Inflammatory macrophage treated with lipopolysaccharide for 1 hour (primary cell): ENCODE measurements at places on chromosomes 2 and 18.

DNA sequence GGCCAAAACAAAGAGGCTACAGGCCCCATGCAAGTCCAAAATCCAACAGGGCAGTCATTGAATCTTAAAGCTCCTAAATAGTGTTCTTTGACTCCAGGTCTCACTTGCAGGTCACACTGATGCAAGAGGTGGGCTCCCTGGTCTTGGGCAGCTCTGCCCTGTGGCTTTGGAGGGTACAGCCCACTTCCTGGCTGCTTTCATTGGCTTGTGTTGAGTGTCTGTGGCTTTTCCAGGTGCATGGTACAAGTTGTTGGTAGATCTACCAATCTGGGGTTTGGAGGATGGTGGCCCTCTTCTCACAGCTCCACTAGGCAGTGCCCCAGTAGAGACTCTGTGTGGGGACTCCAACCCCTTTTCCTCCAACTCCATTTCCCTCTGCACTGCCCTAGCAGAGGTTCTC lies 115.8 kb upstream of the ALKAL2 start:
- no peak for DNase-seq

- no peak for DNase-seq
Observed at GRCh38 chr2:240818293-240819125, 1.5 kb downstream of the KIF1A start.

GRCh38 chr2:42071791-42072190 lies 24.0 kb downstream of the PKDCC start:
- DNase-seq: peak; percentile 55

DNA sequence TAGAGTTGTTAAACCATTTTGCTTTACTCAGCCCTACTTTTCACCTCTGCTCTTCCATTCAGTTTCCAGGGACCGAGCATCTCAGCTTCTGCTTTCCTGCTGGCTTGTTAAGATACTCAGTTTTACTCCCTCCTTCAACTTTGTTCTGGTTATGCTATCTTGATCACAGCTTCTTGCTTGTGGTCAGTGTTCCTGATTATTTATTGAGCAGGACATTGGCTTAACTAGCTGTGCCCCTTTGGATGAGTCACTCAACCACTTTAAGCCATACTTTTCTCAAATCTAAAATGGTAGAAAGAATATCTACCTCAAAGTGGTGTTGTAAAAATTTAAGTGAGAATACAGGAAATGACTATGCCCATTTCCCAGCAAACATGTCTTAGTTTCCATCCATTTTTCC lies 124.0 kb downstream of the KYNU start:
- no peak for DNase-seq

DNA sequence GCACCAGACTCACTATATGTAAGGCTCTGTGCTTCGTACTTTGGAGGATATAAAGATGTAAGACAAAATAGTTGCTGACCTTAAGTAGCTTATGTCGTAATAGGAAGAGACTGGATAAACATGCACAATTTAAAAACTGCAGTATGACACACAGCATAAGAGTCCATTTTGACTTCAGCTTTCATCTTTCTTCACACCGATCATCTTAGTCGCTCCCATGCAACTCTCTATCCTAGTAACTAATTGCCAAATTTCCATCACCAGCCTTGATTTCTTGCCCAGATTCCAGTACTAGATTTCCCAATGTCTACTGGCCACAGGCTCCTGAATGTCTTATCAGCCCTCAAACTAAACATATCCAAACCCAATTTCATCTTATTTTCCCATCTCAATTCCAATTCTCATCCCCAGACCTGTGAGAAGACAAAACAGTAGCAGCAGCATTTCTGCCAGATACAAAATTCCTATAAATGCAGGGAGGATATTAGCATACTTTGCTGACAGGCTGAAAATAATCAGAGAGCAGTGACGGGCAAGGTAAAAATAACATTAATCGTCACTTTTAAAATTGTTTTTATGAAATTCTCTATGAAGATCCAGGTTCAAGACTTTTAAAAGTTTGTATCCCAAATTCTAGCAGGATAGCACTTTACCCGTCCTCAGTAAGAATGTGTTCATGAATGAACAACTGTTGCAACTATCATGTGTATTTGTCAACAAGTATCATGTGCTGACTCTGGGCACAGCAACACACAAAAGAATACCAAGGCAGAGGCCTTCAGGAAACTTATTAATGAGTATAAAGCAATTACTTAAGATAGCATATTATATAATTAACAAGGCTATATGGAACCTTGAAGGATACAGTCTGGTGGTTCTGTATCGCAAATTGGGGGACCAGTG lies 42.2 kb downstream of the KIDINS220 start:
- no peak for DNase-seq

GRCh38 chr2:12059616-12060441 lies 313.4 kb downstream of the LPIN1 start:
- DNase-seq: no peak

DNA sequence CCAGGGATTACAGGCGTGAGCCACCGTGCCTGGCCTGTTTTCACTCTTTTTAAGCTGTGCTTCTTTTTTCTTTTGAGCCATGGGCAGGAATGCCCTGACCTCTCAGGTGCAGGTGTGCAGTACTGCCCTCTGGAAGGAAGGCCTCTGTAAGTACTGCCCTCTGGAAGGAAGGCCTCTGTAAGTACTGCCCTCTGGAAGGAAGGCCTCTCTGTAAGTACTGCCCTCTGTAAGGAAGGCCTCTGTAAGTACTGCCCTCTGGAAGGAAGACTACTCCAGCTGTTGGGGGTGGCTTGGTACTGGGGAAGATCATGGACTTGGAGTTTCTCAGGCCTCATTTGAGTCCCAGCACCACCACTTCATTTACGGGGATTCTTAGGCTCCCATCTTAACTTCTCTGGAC lies 248.5 kb upstream of the ID2 start:
- no peak for DNase-seq

- peak; percentile 84 for DNase-seq
Observed at GRCh38 chr2:96489663-96490062, 15.5 kb downstream of the NEURL3 start.

DNA sequence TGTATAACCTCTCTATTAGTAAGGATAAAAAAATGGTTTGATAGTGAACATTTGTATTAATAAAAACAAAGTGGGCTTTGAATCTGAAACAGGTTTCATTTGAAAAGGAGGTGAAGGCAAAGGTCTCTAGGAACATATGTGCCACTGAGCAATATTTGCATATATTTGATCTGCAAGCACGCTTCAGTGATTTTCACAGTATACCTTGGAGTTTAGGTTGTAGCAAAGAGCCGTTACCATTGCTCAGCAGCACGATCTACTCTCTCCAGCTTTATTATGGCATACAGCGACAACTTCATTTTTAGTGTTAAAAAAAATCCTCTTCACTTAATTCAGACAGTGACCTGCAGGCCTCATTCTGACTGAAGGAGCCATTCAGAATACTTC lies 75.8 kb upstream of the ZEB2 start:
- DNase-seq: no peak

- no peak for DNase-seq
Observed at GRCh38 chr18:35682281-35682867, 100.8 kb downstream of the GALNT1 start.

DNA sequence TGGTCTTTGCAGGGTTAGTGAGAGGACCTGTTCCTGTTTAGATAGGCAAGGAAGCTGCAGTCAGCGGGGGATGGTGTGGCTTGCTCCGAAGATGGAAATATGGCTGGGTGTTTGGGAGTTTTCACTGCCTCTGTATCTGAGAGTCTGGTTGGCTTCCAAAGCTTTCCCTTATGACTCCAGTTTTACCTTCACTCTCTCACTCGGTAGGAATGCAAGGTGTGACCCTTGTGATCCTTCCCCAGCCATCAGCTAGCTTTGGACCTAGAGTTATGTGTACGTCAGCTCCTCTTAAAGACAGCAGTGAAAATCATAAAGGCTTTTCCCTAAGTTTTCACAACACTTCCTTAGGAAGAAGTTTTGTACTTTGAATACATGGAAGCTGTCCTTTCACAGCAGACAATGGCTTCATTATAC lies 35.5 kb upstream of the TMEM87B start:
- DNase-seq: no peak

DNA sequence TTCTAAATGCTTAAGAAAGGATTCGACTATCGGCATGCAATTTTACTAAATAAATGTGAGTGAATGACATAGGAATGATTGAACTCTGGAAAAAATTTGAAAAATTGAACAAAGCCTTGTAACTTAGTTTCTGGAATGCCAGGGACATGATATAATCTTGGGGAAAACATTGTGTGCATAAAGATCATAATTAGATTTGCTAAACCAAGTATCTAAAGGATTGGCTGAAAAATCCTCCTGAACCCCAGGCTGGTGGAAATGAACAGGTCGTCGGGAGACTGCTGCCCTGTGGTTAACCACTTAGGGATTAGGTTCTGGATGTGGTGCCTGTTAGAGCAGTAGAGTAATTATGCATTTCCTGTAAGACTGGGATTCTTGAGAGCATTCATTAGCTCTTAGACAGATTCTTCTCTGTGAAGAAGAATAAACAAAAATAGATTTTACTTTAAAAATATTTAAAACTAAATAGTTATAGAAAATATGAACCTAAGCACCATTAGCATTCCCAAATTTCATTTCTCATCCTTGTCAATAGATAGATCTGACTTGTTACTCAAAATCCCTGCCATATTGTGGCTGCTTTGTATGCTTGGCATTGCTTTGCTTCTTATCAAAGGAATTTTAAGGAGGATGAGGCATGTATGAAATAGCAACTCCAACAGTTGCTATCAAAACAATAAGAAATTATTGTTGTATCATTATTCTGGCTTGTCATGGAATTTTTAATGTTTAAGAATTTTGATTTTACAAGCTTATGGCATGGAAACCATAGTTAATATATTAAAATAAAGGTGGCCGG lies 55.9 kb downstream of the LYPD6B start:
- no peak for DNase-seq

DNA sequence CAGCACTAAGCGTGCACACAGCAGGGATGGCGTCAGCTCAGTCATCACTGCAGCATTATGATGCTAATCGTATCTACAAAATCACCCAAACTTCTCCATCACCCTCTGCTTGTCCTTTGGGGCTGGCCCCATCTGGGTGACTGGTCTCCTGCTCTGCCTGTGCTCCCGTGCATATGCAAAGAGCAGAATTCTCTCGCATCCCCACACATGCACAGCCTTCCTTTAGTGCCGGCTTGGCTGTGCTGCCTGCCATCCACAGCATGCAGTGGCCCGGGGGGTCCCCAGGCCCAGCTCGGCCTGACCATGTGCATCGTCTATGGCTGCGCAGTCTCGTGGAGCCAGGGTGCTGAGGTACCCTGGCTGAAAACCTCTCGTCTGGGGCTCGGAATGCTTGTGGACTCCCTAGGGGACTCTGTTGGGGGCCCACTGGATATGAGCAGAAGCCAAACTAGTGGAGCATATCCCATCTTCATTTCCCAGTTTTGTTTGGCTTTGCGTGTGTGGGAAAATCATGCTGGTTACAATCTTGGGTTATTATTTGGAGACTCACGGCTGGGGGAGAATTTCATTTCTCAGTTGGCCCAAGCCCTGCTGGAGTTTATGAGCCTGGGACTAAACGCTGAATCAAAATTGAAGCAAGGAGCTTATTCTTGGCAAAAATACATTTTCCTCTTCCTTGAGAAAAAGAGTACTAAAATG lies 70.9 kb upstream of the HS6ST1 start:
- no peak for DNase-seq

DNA sequence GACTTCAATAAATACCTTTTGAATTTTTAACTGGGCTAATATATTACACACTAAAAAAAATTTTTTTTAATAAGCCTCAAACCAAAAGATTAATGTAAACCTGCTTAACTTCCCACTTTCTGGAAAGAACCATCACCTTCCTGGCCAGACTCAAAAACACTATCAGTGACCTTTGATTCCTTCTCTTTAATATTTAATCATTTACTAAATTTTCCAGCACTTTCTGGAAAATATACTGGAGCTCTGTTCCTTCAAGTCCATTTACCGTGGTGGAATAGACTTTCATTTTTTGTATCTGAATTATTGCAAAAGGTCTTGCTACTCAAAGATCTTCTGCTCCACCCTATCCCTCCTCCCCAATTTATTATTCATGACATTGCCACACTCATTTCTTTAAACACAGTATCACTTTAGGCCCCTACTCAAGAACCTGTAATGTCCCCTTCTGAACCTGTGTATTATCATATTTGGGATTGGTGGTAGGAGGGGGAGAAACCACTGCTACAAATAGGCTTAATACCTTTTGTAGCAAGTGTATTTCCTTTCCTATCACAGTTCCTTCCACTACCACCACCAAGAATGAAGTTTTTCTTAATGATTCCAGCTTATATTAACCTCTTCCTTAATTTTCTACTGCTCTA lies 7.4 kb downstream of the PPP4R3B start:
- DNase-seq: no peak
